Natural killer cell treated with Interleukin-12 subunit alpha and Interleukin-12 subunit beta and Interleukin-15 and Interleukin-18, amount 100 ng/mL, for 72 hours (primary cell): ENCODE measurements at places on chromosomes 12 and 14.
A peak's percentile ranks its signal among the peaks of the same experiment; 100 is the strongest.

GRCh38 chr12:22039361-22039760 lies 6.7 kb upstream of the CMAS start:
- no peak overlapping the region for H3K4me3 ChIP-seq
- H3K27ac ChIP-seq, result no peak overlapping the region
- no peak for DNase-seq
- H3K4me1 ChIP-seq, result peaks cover 4% of the 10 kb centered on the region

DNA sequence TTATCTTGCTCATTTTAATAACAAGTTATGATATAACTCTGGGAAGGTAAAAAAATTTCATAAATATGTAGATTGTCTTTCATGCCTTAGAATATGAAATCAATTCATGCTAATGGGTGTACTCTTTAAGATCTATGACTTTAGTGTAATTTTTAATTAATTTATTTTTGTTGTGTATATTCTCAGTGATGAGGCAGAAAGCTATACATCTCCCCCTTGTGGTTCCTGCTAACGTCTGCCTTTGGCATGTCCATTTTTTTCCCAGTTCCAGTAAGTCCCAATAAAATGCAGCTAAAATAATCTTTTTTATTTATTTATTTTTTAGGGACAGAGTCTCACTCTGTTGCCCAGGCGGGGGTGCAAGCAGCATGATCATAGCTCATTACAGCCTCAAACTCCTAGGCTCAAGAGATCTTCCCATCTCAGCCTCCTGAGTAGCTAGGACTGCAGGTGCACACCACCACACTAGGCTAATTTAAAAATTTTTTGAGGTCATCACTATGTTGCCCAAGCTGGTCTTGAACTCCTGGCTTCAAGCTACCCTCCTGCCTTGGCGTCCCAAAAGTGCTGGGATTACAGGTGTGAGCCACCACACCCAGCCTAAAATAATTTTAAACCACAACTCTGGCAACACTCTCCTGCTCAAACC lies 3.3 kb upstream of the CHURC1 start:
- H3K4me1 ChIP-seq, result peaks cover 17% of the 10 kb centered on the region
- peaks cover 13% of the 10 kb centered on the region for H3K27me3 ChIP-seq
- H3K36me3 ChIP-seq, result no peaks in the 10 kb centered on the region
- H3K4me3 ChIP-seq, result no peak overlapping the region

DNA sequence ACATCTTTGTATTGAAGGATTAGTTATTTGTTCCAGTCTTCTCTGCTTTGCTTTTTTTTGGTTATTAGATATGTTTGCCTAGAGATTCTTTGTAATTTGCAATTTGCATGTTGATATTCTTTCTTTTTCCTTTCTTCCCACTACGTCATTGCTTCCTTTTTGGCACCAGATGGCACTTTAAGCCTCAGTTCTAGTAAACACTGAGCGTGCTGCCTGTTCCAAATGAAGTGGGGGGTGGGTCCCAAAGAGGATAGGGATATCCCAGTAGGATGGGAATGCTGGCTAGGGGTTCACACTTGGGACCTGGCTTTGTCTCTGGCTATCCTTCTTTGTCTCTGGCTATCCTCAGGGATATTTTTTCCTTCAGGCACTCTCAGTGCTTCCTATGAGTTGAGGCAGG lies 17.0 kb downstream of the EAPP start:
- peaks cover 27% of the 10 kb centered on the region for H3K36me3 ChIP-seq
- H3K27me3 ChIP-seq, result no peaks in the 10 kb centered on the region
- DNase-seq, result no peak
- no peak overlapping the region for H3K4me3 ChIP-seq
- H3K27ac ChIP-seq, result no peak overlapping the region

- peak overlapping the region; percentile 77 for H3K27ac ChIP-seq
- DNase-seq, result no peak
- H3K27me3 ChIP-seq, result peaks cover 24% of the 10 kb centered on the region
- H3K4me1 ChIP-seq, result peaks cover 40% of the 10 kb centered on the region
- peaks cover 7% of the 10 kb centered on the region for H3K36me3 ChIP-seq
Measured at GRCh38 chr12:27332407-27332713, 276 bp upstream of the BMAL2 start.

- peaks cover 5% of the 10 kb centered on the region for H3K36me3 ChIP-seq
- H3K4me3 ChIP-seq, result no peak overlapping the region
- peaks cover 41% of the 10 kb centered on the region for H3K4me1 ChIP-seq
Measured at GRCh38 chr12:11723993-11724392, 74.5 kb downstream of the ETV6 start.

DNA sequence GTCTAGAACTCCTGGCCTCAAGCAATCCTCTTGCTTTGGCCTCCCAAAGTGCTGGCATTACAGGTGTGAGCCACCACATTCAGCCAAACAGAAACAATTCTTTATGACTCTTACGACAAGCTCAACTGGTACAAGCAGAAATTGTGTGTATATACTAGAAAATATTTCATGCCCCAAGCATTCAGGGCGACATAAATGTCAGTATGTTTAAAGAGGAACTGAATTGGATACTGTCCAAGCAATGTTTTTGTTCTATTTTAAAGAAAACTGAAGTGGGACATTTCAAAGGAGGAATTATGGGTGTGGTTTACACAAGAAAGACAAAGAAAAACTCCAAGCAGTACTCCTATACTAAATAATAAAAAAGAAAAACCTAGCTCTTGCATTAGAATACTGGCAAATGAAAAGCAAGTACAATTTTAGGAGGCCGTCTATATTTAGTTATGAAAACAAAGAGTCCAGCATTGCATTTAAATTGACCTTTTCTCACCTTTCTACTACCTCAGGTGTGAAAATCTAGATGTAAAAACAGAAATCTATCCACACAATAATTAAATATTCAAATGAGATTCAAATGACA lies 48.9 kb downstream of the PPP1R12A start:
- no peak overlapping the region for H3K4me3 ChIP-seq
- peaks cover 48% of the 10 kb centered on the region for H3K4me1 ChIP-seq
- no peak overlapping the region for H3K27ac ChIP-seq

- peaks cover 4% of the 10 kb centered on the region for H3K36me3 ChIP-seq
- no peak overlapping the region for H3K27ac ChIP-seq
- H3K4me3 ChIP-seq, result no peak overlapping the region
- DNase-seq, result no peak
- H3K27me3 ChIP-seq, result no peaks in the 10 kb centered on the region
Measured at GRCh38 chr12:18296201-18296908, 35.0 kb downstream of the PIK3C2G start.

- no peak overlapping the region for H3K4me3 ChIP-seq
- no peaks in the 10 kb centered on the region for H3K4me1 ChIP-seq
- no peaks in the 10 kb centered on the region for H3K27me3 ChIP-seq
- H3K27ac ChIP-seq, result no peak overlapping the region
- H3K36me3 ChIP-seq, result no peaks in the 10 kb centered on the region
Measured at GRCh38 chr12:57815177-57816000, 3.1 kb downstream of the AVIL start.

DNA sequence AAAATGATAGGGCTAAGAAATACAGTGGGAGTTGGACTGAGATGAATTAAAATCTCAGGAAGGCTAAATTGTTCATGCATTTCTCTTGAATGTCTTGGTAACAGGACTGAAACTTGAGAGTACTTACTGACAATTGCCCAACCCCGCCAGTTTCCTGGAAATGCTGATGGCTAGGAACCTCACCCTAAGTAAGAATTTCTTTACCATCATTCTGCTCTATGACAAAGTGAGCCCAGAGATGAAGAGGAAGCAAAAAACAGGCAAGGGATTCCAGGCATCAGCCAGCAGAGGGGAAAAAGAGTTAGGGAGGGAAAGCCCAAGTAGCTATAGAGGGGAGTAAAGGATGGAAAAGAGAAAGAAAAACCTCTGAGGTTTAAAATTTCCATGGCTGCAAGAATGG lies 397.7 kb downstream of the MDGA2 start:
- H3K27me3 ChIP-seq, result no peaks in the 10 kb centered on the region
- no peak for DNase-seq
- H3K36me3 ChIP-seq, result peaks cover 4% of the 10 kb centered on the region
- H3K27ac ChIP-seq, result no peak overlapping the region
- H3K4me1 ChIP-seq, result no peaks in the 10 kb centered on the region

DNA sequence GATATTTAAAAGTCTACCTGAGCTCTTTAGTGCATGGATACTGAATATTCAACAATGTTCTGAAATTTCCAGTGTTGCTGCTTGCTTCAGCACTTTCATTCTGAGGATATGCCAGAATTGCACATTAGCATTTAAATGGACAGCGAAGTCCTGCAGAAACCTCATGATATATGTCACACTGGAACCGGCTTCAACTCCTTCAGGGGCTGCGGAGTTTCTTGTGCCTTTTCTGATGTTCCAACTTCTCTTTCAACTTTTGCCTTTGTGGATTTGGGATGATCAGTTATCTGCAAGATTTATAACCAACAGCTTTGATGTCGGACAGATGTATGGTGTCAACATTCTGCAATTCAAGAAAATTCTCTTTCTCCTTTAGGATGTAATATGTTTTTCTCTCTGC lies 142.5 kb upstream of the LMNTD1 start:
- no peaks in the 10 kb centered on the region for H3K36me3 ChIP-seq
- no peak overlapping the region for H3K4me3 ChIP-seq
- H3K4me1 ChIP-seq, result no peaks in the 10 kb centered on the region
- DNase-seq, result no peak

- H3K4me1 ChIP-seq, result no peaks in the 10 kb centered on the region
- H3K4me3 ChIP-seq, result no peak overlapping the region
- no peaks in the 10 kb centered on the region for H3K27me3 ChIP-seq
Measured at GRCh38 chr12:88371416-88372183, 208.7 kb downstream of the KITLG start.

- H3K4me3 ChIP-seq, result no peak overlapping the region
- H3K36me3 ChIP-seq, result peaks cover 20% of the 10 kb centered on the region
- H3K27me3 ChIP-seq, result no peaks in the 10 kb centered on the region
- DNase-seq, result no peak
- peaks cover 15% of the 10 kb centered on the region for H3K4me1 ChIP-seq
- peak overlapping the region; percentile 36 for H3K27ac ChIP-seq
Measured at GRCh38 chr14:52342849-52343596, 28.9 kb downstream of the PTGER2 start.

DNA sequence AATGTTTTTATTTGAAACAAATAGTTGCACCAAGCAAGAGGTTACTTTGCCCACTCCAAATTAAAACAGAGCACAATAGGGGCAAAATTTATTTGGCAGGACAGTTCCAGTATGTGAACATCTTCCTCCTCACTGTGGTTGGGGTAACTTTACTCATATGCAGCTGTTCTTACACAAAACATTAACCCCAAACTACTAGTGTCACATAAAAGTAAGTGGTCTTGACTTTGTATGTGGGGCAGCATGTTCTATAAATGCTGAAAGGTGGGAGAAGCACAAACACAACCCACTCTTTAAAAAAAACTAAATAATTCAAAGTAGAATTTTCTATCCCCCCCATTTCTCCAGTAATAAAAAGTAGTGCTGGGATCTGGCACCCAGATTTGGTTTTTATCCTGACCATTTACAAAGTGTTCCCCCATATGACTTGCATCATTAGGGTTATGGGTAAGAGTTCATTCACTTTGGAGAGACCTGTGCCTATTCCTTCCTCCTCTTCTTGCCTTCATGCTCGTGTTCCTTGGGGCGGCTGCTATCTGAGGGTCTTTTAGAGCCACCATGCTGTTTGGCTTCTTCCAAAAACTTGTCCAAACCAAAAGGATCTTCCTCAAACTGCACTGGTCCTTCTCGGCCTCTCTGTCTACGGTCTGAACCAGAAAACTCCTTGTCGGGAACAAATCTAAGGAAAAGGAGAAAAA lies 9.9 kb downstream of the SLIRP start:
- peaks cover 27% of the 10 kb centered on the region for H3K36me3 ChIP-seq
- peak overlapping the region; percentile 42 for H3K27ac ChIP-seq
- no peak for DNase-seq
- H3K27me3 ChIP-seq, result no peaks in the 10 kb centered on the region
- peaks cover 9% of the 10 kb centered on the region for H3K4me1 ChIP-seq

GRCh38 chr12:98973395-98973794 lies 328.3 kb downstream of the APAF1 start:
- no peaks in the 10 kb centered on the region for H3K4me1 ChIP-seq
- no peaks in the 10 kb centered on the region for H3K36me3 ChIP-seq
- H3K4me3 ChIP-seq, result no peak overlapping the region
- H3K27me3 ChIP-seq, result peaks cover 16% of the 10 kb centered on the region
- DNase-seq, result no peak
- no peak overlapping the region for H3K27ac ChIP-seq

DNA sequence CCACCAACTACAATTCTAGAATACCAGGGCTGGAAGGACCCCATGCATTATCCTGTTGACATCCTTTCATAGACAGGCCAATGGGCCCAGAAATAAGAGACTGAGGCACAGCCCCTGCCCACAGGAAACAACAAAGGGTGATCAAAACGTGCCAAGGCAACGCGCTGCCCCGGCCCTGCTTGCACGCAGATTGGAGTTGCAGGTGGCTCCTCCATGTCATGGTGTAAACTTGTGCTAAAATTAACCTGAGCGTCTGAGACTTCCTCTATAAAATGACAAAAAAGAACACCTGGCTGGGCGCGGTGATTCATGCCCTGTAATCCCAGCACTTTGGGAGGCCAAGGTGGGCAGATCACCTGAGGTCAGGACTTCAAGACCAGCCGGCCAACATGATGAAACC lies 30.1 kb downstream of the SPRING1 start:
- no peak for DNase-seq
- H3K4me1 ChIP-seq, result peaks cover 14% of the 10 kb centered on the region
- H3K36me3 ChIP-seq, result no peaks in the 10 kb centered on the region
- H3K4me3 ChIP-seq, result no peak overlapping the region
- H3K27me3 ChIP-seq, result peaks cover 14% of the 10 kb centered on the region

DNA sequence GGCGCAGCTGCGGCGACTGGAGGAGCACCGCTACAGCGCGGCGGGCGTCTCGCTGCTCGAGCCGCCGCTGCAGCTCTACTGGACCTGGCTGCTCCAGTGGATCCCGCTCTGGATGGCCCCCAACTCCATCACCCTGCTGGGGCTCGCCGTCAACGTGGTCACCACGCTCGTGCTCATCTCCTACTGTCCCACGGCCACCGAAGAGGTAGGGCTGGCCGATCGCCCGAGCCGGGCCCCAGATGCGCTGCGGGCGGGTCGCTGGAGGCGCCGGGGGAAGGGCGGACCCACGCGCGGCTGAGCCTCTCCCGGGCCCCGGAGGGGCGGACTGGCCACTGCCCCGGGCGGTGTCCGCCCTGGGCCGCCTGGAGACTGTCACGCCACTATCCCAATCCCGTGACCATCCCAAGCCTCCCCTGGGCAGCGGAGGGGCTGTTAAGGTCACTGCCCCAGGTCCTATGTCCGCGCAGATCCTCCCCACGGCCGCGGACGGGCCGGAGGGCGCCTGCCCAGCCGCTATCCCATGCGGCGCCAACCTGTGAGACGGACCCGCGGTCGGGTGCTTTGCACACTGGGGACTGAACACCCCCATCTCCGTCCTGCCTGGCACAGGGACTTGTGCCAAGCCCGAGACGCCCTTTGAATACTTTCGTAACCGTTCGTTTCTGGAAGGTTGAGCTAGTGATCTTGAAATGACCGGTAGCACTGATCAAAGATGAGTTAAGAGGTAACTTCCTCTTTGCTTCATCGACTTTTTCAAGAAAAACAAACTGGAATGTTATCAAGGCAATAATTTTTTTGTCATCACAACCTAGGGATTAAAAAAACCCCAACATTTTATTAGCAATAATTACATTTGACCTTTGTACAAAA lies 725 bp downstream of the CHPT1 start:
- H3K36me3 ChIP-seq, result no peaks in the 10 kb centered on the region
- H3K27me3 ChIP-seq, result no peaks in the 10 kb centered on the region
- H3K27ac ChIP-seq, result peak overlapping the region; percentile 69
- peaks cover 30% of the 10 kb centered on the region for H3K4me1 ChIP-seq
